ENCODE measurements at places on chromosomes 13 and 19.

- DNase-seq, result peak; percentile 55
Observed at GRCh38 chr19:6087074-6087571, 23.2 kb downstream of the RFX2 start.

GRCh38 chr13:43469791-43470190 is 317.0 kb downstream of the ENOX1 start:
- no peak for DNase-seq

DNA sequence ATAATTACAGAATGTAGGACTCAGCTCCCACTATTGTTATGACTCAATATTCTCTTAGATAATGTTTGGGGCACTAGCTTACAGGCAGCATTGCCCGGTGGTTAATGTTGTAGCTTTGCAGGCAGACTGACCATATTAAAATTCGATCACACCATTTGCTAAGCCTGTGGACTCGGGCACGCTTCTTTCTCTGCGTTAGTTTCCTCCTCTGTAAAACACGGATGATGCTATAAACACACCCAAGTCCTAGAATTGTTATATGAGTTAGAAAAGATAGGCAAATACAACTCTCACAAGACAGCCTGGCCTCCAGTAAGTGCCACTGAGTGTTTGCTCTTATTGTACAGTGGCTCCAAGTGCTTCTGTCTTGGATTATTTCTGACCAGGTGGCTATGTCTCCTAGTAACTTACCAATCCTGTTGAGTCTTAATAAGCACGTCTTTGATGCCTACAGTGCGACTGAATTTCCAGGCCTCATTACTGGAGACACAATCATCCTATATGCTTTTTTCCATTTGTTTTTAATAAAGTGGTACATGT is 50.0 kb upstream of the ALOX5AP start:
- DNase-seq, result no peak

DNA sequence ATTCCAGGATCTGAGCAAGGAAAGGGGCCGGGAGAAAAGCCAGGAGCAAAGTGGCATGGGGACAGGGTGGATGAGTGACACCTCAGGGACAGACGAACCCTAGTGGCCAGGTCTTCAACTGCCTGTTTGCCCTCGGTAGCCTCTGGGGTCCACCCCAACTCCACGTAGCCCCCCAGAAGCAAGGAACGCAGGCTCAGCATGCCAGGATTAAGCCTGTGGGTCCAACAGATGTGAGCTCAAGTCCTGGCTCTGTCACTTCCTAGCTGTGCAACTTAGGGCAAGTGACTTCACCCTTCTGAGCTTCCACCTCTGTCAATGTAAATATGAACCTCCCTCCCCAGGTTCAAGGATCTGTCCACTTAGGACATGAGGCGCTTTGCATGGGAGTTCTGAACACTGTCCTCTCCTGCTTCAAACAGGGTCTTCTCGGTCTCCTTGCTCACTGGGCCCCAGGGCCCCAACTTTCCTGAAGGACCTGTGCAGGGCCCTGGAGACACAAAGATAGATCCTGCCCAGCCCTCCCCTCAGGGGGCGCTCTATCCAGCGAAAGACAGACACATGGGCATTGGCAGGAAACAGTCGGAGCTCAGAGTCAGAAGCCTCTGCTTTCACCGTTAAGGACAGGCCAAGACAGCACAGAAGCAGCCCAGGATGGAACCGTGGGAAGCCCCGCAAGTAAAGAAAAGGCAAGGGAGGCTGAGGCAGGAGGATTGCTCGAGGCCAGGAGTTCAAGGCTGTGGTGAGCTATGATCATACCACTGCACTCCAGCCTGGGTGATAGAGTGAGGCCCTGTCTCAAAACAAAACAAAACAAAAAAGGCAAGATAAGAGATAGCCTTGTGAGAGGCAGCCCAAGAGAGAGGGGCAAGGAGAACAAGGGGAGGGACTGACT is 13.2 kb downstream of the SYDE1 start:
- no peak for DNase-seq

DNA sequence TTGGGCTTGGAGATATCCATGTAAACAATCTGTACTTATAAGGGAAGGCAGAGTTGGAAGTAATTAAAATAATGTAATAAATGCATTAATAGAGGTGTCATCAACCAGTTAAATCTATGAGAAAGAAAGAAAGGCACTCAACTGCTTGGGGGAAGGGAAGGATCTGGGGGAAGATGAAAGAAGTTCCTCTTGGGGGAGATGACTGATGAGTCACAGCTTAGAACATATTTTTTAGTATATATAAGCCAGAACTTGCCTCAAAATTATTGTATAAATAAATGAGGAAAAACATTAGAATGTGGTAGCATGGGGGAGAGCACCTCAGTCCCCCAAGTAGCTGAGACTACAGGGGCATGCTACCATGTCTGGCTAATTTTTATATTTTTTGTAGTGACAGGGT is 205.8 kb downstream of the GGACT start:
- DNase-seq, result no peak

GRCh38 chr13:70714993-70715392 is 606.7 kb upstream of the KLHL1 start:
- no peak for DNase-seq

- DNase-seq, result no peak
Observed at GRCh38 chr19:55312621-55313512, 12.3 kb downstream of the TMEM150B start.

- no peak for DNase-seq
Observed at GRCh38 chr13:100075700-100076587, 12.9 kb upstream of the PCCA start.

GRCh38 chr19:51320280-51320657 is 8.8 kb downstream of the IGLON5 start:
- DNase-seq, result no peak

DNA sequence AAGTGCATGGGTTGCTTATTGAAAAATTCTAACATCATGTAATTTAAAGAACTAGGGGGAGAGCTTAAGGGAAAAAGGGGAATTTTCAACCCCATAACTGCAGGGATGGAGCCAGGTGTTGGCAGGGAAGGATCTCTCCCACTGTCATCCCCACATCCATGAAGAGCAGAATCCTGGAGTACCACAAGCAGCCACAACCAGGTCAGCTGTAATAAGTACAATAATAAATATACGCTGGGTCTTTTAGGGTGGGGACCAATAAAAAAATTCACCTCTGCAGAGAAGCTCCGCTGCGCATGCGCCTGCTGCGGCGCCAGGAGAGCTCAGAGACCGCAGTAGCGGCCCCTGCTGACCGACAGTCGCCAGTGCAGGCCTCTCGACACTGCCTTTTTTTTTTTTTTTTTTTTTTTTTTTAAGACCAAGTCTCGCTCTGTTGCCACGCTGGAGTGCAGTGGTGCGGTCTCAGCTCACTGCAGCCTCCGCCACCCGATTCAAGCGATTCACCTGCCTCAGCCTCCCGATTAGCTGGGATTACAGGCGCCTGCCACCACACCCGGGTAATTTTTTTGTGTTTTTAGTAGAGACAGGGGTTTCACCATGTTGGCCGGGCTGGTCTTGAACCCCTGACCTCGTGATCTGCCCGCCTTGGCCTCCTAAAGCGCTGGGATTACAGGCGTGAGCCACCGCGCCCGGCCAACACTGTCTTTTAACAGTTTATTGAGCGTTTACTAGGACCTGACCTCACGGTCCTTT is 2.5 kb upstream of the EEF2 start:
- DNase-seq, result peak; percentile 85

- DNase-seq, result no peak
Observed at GRCh38 chr13:77335543-77335942, 8.6 kb upstream of the MYCBP2 start.
